ENCODE measurements at places on chromosomes 7 and 10. TPM values are rescaled to one million over a fixed set of nuclear protein-coding genes. Genes with fewer than 3 reads are reported as not detected.

TBXAS1 gene
- 3.9 TPM for total RNA-seq

GHITM gene
- 468 TPM for total RNA-seq

EMX2 gene
- 0.25 TPM for total RNA-seq

ASAH2 gene
- total RNA-seq, result not detected

PLEKHS1 gene
- not detected for total RNA-seq

MMD2 gene
- total RNA-seq, result not detected

TBX20 gene
- total RNA-seq, result 83.9 TPM

PHF14 gene
- total RNA-seq, result 13.0 TPM

SPDYE16 gene
- 0.22 TPM for total RNA-seq

SLC16A12 gene
- total RNA-seq, result 2.0 TPM

H2BK1 gene
- total RNA-seq, result not detected

TEX36 gene
- total RNA-seq, result not detected

GLI3 gene
- 5.5 TPM for total RNA-seq

STEAP2 gene
- total RNA-seq, result 6.1 TPM

STAG3 gene
- total RNA-seq, result 0.74 TPM

SYCE1 gene
- total RNA-seq, result 0.44 TPM

AKR1C8 gene
- 0.22 TPM for total RNA-seq

TMEM236 gene
- 0.66 TPM for total RNA-seq

DRGX gene
- not detected for total RNA-seq

CHST3 gene
- 18.0 TPM for total RNA-seq

GPR146 gene
- 29.8 TPM for total RNA-seq

ERCC6 gene
- total RNA-seq, result 19.9 TPM

GPR26 gene
- not detected for total RNA-seq

PAPSS2 gene
- 10.6 TPM for total RNA-seq

Data from left ventricle myocardium inferior (tissue), 1 donor.